ENCODE measurements at places on chromosomes 16 and 17.

GRCh38 chr17:14940938-14941265, 324.2 kb downstream of the PMP22 start:
- no peak for DNase-seq

GRCh38 chr16:14378131-14378551, 251.9 kb downstream of the PARN start:
- no peak for DNase-seq

DNA sequence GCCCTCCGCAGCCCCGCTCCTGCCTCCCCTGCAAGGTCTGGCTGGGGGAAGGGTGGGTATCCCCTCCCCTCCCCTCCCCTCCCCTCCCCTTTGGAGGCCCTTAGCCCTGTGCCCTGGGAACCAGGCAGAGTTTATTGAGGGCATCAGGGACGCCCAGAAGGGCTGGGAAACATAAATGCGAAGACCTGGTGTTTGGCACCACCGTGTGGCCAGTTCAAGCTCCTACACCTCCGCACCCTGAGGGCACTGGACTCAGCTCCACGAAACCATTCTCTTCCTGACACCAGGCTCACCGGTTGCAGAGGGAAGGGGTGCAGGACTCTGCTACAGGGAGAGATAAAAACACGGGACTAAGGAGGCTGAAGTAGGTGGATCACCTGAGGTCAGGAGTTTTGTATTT, 1.0 kb upstream of the AIPL1 start:
- no peak for DNase-seq

DNA sequence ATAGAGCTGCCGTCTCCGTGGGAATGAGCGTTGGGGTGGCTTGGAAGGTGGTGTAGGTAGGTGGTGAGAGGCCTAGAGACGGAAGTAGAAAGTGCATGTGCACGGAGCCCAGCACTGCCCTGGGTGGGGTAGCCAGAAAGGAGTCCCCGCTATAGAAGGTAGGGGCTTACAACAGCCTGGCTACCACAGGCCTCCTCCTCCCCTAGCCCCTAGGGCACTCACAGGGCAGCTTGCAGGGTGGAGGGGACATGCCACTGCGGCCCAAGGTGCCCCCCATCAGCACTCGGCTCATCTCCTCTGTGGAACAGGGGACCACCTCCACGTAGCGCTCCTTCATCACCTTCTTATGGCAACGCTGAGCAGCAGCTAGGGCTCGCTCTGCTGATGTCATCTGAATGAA, 5.0 kb downstream of the ESRP2 start:
- no peak for DNase-seq

DNA sequence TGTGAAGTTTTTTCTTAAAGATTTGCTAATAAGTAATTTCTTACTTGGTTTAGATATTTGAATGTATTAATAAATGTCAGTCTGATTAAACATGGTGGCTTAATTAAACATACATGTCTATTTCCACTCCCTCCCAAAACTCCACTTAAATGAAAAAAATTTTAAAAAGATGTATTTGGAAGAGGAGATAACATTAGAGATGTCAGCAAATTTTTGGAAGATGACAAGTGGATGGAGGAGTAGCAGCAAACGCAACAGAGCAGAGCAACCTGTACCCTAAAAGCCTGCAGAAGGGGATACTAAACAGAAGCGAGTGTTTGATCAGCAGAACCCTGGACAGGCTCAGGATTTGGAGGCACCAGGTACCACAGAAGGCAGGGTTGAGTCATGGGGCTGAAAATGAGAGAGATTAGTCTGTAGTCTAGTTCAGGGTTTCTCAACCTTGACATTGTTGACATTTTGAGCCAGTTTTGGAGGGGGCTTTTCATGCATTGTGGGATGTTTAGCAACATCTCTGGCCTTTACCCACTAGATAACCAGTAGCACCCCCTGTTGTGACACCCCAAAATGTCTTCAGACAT, 17.8 kb downstream of the LUC7L3 start:
- DNase-seq = no peak

- DNase-seq = no peak
Observed at GRCh38 chr16:57564571-57565270, 22.3 kb downstream of the ADGRG5 start.

DNA sequence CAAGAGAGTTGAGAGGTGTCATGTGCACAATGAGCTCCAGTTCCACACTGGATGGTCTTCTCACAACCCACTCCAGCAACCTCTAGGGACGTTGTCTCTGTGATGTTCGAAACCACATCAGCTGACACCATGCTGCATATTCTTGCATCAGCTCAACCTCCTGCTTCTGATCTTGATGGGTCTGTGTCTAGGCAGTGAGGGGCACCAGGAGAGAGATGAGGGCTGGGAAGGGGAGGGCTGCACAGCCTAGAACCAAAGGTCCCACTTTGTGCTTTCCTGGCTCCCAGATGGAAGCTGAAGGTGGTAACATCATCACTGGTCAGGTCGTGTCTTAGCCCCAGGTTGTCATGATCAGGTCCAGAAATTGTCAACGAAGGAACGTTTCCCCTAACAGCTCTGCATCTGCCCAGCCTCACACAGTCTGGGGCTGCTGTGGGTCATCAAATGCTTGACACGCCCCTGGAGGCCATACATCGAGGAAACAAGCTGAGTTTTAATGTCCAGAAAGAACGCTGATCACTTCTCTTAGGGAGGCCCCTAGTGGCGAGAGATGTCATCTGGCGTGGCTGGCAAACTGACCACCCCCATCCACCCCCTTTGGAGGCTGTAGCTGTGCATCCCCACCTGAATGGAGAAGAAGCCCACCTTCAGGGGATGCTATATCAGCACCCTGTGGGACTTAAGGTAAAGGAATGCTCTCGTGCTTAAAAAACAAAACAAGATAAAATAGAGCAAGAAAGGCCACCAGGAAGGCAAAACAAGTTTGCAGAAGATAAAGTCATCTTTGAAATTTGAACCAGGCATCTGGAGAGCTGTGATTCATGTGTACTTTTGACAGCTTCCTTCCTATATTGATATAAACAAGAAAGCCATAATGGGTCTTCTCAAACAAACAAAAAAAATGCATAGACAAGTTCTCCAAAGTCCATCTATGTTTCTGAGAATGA, 58.3 kb downstream of the WIPI1 start:
- DNase-seq = peak; percentile 63

DNA sequence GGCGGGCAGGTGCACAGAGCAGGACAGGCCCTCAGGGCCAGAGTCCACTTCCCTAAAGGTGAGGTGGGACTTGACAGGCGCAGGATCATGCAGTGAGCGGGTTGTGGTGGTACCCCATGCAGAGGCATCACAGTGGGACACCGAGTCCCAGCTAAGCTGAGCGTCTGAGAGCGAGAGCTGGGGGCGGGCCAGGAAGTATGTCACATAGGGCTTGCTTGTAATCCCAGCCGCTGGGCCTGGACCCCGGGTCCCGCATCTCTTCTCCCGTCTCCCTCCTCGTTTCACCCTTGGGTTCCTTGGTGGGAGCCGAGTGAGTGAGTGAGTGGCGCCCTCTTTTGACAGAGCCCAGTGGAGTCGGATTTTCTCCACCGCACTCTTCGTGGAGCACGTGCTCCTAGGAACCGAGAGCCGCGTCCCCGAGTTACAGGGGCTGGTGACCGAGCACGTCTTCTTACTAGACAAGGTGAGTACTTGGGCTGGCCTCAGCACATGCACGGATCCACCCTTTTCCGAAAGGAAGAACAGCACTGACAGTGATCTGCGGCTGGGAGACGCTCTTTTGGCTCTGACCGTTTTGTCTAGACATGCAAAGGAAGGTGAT, 50.8 kb upstream of the ENDOV start:
- no peak for DNase-seq

GRCh38 chr16:30660424-30661261, 2.4 kb downstream of the FBRS start:
- DNase-seq = no peak

GRCh38 chr16:88686439-88687253, at the start of gene SNAI3:
Gene SNAI3, minus strand, starts transcription at chr16:88686507. Its CDS starts 101 bp downstream, at chr16:88686406.
- DNase-seq = no peak

DNA sequence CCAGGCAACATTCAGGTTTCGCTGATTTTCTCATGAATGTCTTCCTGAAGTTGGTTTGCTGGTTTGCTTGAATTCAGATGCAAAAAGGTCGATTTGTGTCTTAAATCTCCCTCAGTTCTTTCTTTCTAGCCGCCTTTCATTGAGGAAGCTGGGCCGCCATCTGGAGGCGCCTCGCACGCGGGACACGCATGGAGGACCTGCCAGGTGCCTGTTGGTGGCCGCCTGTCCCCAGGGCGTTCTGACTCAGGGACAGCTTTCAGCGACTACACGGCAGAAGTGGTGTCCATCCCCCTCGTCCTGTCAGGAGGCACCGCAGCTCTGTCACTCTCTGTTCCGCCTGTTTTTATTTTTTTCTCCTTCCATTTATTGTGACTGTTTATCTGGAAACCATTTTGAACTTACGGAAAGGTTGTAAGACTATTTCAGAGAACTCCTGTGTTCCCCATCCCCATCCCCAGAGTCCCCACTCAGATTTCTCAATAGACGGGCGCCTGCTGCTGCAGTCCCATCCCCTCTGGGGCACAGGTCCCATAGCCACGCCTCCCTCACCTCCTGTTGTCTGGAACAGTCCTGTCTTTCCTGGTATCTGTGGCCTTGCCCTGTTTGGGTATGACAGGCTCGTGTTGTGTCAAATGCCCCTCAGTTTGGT, 33.2 kb downstream of the COX4I1 start:
- DNase-seq = no peak

- no peak for DNase-seq
Observed at GRCh38 chr17:65047941-65048340, 8.6 kb downstream of the GNA13 start.

- DNase-seq = no peak
Observed at GRCh38 chr16:1097156-1097555, 1.1 kb upstream of the C1QTNF8 start.
